Left ventricle myocardium inferior (tissue), 1 donor: ENCODE measurements at places on chromosomes 16 and 17. TPM values are rescaled to one million over a fixed set of nuclear protein-coding genes. Genes with fewer than 3 reads are reported as not detected.
A peak's percentile ranks its signal among the peaks of the same experiment; 100 is the strongest.

The LPO gene
- not detected for total RNA-seq

The SLC35G6 gene
- total RNA-seq, result not detected

- DNase-seq, result no peak
- peaks cover 11% of the 10 kb centered on the region for H3K4me1 ChIP-seq
- H3K27ac ChIP-seq, result no peak overlapping the region
Observed at GRCh38 chr17:42072323-42073187, 22.2 kb upstream of the C17orf113 start.

- no peaks in the 10 kb centered on the region for H3K27me3 ChIP-seq
- no peaks in the 10 kb centered on the region for H3K4me1 ChIP-seq
- DNase-seq, result no peak
- no peaks in the 10 kb centered on the region for H3K36me3 ChIP-seq
- no peak overlapping the region for H3K27ac ChIP-seq
Observed at GRCh38 chr16:52022177-52022576, 524.8 kb downstream of the TOX3 start.

DNA sequence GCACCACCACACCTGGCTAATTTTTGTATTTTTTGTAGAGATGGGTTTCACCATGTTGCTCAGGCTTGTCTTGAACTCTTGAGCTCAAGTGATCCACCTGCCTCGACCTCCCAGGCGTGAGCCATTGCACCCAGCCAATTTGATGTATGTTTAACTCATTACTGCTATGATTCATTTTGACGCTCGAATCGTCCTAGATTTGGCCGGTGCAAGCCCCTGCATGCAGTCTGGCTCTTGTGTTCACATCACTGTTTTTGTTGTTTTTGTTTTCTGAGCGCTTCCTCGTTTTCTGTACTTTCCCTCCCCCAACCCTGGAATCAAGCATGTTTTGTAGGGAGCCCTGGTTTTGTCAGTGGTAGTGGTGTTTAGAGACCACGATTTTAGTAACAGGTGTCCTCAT is 7.8 kb upstream of the DUS1L start:
- H3K27ac ChIP-seq, result no peak overlapping the region
- no peak for DNase-seq
- H3K27me3 ChIP-seq, result no peaks in the 10 kb centered on the region
- no peaks in the 10 kb centered on the region for H3K4me1 ChIP-seq

DNA sequence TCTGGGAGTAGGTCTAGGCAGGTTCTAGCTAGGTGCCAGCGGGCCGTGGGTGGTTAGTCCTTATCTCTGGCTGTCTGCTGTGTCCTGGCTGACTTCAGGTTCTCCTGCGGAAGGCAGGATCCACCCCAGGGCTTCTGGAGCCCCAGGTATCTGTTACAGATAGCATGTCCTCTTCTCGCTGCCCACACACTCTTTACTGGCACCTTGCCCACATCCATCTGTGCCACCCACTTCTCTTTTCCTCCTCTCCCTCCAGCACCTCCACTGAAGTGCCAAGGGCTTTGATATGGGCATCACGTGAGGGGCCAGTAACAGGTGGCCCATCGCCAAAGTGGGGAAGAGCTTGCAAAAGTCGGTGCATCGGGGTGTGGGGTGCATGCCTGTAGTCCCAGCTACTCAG is 4.6 kb upstream of the MPP2 start:
- peaks cover 30% of the 10 kb centered on the region for H3K4me1 ChIP-seq
- H3K4me3 ChIP-seq, result no peak overlapping the region
- H3K27ac ChIP-seq, result peak overlapping the region; percentile 59
- peak; percentile 61 for DNase-seq

GRCh38 chr16:89981414-89981813 is 32.9 kb downstream of the DEF8 start:
- H3K27ac ChIP-seq, result no peak overlapping the region
- no peak overlapping the region for H3K4me3 ChIP-seq
- DNase-seq, result no peak
- peaks cover 88% of the 10 kb centered on the region for H3K36me3 ChIP-seq
- H3K27me3 ChIP-seq, result no peaks in the 10 kb centered on the region

The LITAFD gene
- not detected for total RNA-seq

The SBK1 gene
- total RNA-seq, result 2.3 TPM

GRCh38 chr16:82695806-82696205 is 69.0 kb downstream of the CDH13 start:
- no peaks in the 10 kb centered on the region for H3K27me3 ChIP-seq
- H3K36me3 ChIP-seq, result no peaks in the 10 kb centered on the region
- H3K4me1 ChIP-seq, result peaks cover 50% of the 10 kb centered on the region
- no peak for DNase-seq
- no peak overlapping the region for H3K4me3 ChIP-seq

- no peaks in the 10 kb centered on the region for H3K27me3 ChIP-seq
- H3K4me3 ChIP-seq, result no peak overlapping the region
- peaks cover 23% of the 10 kb centered on the region for H3K4me1 ChIP-seq
- peak; percentile 44 for DNase-seq
- peak overlapping the region; percentile 20 for H3K27ac ChIP-seq
Observed at GRCh38 chr17:39548494-39549225, 59.1 kb downstream of the NEUROD2 start.

- no peak overlapping the region for H3K27ac ChIP-seq
- no peaks in the 10 kb centered on the region for H3K4me1 ChIP-seq
- H3K36me3 ChIP-seq, result no peaks in the 10 kb centered on the region
- no peak overlapping the region for H3K4me3 ChIP-seq
Observed at GRCh38 chr16:80883816-80884215, 79.4 kb upstream of the CDYL2 start.

DNA sequence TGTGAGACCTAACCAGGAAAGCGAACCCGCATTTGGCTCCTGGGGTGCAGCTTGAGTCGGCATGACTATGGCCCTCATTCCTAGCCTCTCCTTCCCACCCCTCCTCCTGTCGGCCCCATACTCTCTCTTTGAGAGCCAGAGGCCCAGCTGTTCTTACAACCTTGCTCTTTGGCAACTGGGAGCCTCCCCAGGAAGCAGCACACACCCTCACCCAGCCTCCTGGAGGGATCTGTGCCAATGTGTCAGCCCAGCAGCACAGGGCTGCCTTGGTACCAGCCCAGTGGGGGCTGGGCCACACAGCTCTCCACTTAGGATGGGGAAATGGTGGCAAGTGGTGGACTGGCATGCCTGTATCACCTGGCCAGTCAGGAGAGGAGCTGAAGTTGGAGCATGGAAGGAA is 70.3 kb upstream of the LGALS9 start:
- peak overlapping the region; percentile 54 for H3K4me3 ChIP-seq
- no peaks in the 10 kb centered on the region for H3K27me3 ChIP-seq
- H3K27ac ChIP-seq, result peak overlapping the region; percentile 83
- H3K36me3 ChIP-seq, result no peaks in the 10 kb centered on the region
- peaks cover 47% of the 10 kb centered on the region for H3K4me1 ChIP-seq

GRCh38 chr17:40338058-40338457 is 26.5 kb downstream of the GJD3 start:
- H3K4me3 ChIP-seq, result no peak overlapping the region
- DNase-seq, result no peak
- peak overlapping the region; percentile 97 for H3K27ac ChIP-seq
- H3K4me1 ChIP-seq, result peaks cover 99% of the 10 kb centered on the region
- no peaks in the 10 kb centered on the region for H3K27me3 ChIP-seq

DNA sequence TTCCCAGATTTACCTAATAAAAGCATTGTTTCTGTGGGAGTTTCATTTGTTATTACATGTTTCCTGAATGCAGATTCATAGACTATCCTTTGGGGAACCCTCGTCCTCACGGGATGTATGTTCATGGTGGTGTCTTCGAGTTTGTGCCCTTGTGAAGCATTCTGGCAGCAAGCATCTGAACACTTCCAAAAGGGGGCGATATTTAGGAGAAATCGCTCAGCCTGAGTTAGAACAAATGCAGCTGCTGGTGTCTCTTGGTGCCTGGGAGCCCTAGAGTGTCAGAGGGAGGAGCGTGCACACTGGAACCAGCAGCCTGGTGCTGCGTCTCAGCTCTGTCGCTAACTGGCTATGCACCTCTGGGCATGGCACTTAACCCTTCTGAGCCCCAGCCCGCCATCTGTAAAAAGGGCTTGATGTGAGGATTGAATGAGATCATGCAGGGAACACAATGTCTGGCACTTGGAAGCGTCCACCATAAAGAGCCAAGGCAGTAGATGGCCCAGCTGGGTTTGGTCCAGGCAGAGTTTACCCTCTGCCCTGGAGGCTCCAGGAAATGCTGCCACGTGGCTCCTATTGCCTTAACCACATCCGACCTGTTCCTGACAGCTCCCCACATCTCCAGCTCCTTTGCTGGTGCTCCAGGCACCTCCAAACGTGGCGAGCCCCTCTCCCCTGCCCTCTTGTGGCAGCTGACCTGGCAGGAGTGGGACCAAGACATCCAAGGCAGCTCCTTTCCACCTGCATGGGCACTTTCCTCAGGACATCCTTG is 25.0 kb upstream of the C16orf78 start:
- no peak overlapping the region for H3K4me3 ChIP-seq
- H3K4me1 ChIP-seq, result no peaks in the 10 kb centered on the region
- H3K27me3 ChIP-seq, result peaks cover 92% of the 10 kb centered on the region
- DNase-seq, result no peak
- H3K36me3 ChIP-seq, result no peaks in the 10 kb centered on the region
- no peak overlapping the region for H3K27ac ChIP-seq

GRCh38 chr16:84929421-84930297 is 81.7 kb downstream of the ZDHHC7 start:
- H3K4me3 ChIP-seq, result no peak overlapping the region
- H3K4me1 ChIP-seq, result peaks cover 56% of the 10 kb centered on the region
- H3K27ac ChIP-seq, result peak overlapping the region; percentile 93
- peak; percentile 64 for DNase-seq
- no peaks in the 10 kb centered on the region for H3K27me3 ChIP-seq

GRCh38 chr16:67456391-67457081 is 24.4 kb downstream of the ATP6V0D1 start:
- peak; percentile 72 for DNase-seq
- peaks cover 66% of the 10 kb centered on the region for H3K4me1 ChIP-seq
- H3K27ac ChIP-seq, result peak overlapping the region; percentile 83
- H3K4me3 ChIP-seq, result no peak overlapping the region
- H3K27me3 ChIP-seq, result no peaks in the 10 kb centered on the region

DNA sequence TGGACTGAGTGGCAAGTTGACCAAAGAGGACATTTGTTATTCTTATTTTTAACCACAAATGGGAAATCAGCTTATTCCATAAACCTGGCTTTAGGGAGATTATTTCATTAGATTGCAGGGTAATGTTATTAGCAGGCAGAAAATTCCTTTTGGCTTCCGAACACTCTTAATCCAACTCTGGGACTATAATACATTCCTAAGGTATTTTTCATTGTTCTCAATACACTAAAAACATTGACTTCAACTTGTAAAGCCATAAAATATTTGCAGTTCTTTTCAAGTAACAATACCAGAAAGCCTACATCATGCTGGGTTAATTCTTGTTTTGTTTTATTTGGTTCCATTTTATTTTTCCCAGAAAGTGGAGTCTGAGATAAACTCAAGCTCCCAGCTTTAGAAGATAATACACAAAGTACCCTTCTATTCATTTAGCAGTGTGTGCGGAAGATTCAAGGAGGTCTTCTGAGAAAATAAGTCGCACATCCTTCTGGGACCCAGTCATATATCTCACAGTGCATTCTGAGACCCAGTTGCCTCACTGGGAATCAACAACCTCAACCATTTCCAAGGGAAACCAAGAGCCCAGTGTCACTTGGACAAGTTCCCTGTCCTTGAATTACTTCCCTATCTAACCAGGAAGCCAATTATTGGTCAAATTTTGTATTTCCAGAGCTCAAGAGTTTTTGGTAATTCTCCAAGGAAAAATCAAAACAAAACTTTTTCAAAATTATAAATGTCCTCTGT is 389.6 kb upstream of the DYNLRB2 start:
- no peak for DNase-seq
- peaks cover 6% of the 10 kb centered on the region for H3K4me1 ChIP-seq
- H3K4me3 ChIP-seq, result no peak overlapping the region
- peaks cover 4% of the 10 kb centered on the region for H3K27me3 ChIP-seq

GRCh38 chr16:85648805-85649204 is 35.7 kb downstream of the GSE1 start:
- H3K27ac ChIP-seq, result no peak overlapping the region
- H3K4me3 ChIP-seq, result no peak overlapping the region
- H3K4me1 ChIP-seq, result peaks cover 36% of the 10 kb centered on the region

- DNase-seq, result peak; percentile 21
- peaks cover 37% of the 10 kb centered on the region for H3K4me1 ChIP-seq
- no peaks in the 10 kb centered on the region for H3K27me3 ChIP-seq
- peak overlapping the region; percentile 96 for H3K27ac ChIP-seq
- H3K4me3 ChIP-seq, result peak overlapping the region; percentile 78
- peaks cover 18% of the 10 kb centered on the region for H3K36me3 ChIP-seq
Observed at GRCh38 chr17:7915179-7915610, 894 bp downstream of the RNF227 start.

- H3K27ac ChIP-seq, result no peak overlapping the region
- no peaks in the 10 kb centered on the region for H3K36me3 ChIP-seq
- peak; percentile 18 for DNase-seq
Observed at GRCh38 chr16:71172481-71173207, 57.9 kb downstream of the HYDIN start.

- peaks cover 92% of the 10 kb centered on the region for H3K4me1 ChIP-seq
- no peaks in the 10 kb centered on the region for H3K27me3 ChIP-seq
- peak overlapping the region; percentile 93 for H3K27ac ChIP-seq
- no peak overlapping the region for H3K4me3 ChIP-seq
Observed at GRCh38 chr17:1000597-1001461, 3.9 kb downstream of the TIMM22 start.
